Naive thymus-derived CD8-positive, alpha-beta T cell (primary cell): ENCODE measurements at places on chromosomes 5 and 9. TPM values are rescaled to one million over a fixed set of nuclear protein-coding genes. Genes with fewer than 3 reads are reported as not detected.

NR5A1 gene
- not detected for total RNA-seq

SPAAR gene
- not detected for total RNA-seq

SPATA31E1 gene
- total RNA-seq: not detected

DNA sequence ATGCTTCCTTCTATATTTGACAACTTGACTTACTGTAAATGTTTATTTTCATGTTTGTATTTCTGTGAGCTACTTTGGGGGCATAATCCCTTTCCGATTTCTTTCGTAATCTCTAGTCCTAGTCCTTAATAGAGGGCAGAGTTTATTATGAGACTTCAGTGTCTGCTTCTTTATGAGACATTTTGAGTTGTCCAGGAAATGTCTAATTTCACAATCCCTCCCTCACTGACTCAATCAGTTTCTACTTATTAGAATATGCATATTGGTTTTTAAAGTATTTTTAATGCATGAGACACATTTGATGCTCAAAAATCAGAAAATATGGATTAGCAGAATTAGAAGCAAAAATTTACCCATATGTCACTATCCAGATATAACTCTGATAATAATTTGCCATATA is 160.9 kb downstream of the FOCAD start:
- no peak overlapping the region for H3K27ac ChIP-seq
- peaks cover 28% of the 10 kb centered on the region for H3K36me3 ChIP-seq
- no peaks in the 10 kb centered on the region for H3K4me1 ChIP-seq
- DNase-seq: no peak
- H3K27me3 ChIP-seq: no peaks in the 10 kb centered on the region

CYLC2 gene
- not detected for total RNA-seq

DNA sequence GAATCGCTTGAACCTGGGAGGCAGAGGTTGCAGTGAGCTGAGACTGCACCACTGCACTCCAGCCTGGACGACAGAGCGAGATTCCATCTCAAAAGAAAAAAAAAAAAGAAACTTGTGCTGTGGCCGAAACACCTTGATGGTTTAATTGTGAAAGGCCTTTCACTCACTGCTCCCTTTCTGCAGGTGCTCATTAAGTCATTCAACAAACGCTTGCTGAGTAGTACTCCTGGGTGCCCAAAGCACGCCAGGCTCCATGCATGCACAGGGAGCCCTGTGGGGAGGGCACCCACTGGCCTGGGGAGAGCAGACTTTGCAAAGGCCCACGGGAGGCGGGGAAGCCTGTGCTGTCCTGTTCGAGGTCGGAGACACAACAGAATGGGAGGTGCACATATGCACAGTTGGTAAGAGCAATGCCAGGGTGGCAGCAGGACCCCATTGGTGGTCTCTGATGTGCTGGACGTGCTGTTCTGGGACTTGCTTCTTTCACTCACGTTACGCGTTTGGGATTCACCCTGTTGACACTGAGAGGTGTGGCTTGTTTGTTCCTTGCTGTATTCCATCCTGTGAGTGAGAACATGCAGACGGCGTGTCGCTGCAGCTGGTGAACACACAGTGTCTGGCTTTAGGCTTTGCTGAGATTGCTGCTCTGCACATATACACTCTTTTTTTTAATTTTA is 3.0 kb upstream of the ENTPD2 start:
- DNase-seq: no peak
- H3K27me3 ChIP-seq: no peaks in the 10 kb centered on the region
- H3K4me1 ChIP-seq: no peaks in the 10 kb centered on the region
- no peak overlapping the region for H3K4me3 ChIP-seq
- no peaks in the 10 kb centered on the region for H3K36me3 ChIP-seq
- H3K27ac ChIP-seq: no peak overlapping the region

DNA sequence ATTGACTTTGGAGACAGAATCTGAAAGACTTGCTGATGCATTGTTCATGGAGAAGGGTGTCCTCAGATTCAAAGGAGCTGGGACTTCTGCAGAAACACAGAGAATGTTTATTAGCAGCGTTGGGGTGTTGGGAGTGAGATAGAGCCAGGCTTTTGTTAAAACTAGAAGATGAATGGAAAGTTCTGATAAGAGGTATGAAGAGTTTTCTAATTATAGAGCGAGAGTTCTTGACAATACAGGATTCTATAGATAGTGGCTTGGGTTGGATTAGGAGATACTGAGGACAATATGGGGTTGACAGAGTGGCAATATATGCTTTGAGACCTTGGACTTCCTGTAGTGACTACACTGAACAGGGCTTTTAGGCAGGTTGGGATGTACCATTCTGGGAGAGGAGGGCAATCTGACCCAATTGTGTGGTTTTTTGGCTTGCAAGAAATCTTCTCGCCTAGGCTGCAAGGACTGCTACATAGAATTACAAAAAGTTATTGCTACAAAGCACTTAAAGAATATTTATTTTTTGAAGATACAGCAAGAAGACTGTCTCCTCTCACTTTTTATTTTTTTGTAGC is 83.1 kb downstream of the FER start:
- no peak for DNase-seq
- H3K27ac ChIP-seq: no peak overlapping the region
- peaks cover 6% of the 10 kb centered on the region for H3K4me1 ChIP-seq
- H3K36me3 ChIP-seq: peaks cover 12% of the 10 kb centered on the region
- no peaks in the 10 kb centered on the region for H3K27me3 ChIP-seq
- no peak overlapping the region for H3K4me3 ChIP-seq

TSTD2 gene
- 26.5 TPM for total RNA-seq

DNA sequence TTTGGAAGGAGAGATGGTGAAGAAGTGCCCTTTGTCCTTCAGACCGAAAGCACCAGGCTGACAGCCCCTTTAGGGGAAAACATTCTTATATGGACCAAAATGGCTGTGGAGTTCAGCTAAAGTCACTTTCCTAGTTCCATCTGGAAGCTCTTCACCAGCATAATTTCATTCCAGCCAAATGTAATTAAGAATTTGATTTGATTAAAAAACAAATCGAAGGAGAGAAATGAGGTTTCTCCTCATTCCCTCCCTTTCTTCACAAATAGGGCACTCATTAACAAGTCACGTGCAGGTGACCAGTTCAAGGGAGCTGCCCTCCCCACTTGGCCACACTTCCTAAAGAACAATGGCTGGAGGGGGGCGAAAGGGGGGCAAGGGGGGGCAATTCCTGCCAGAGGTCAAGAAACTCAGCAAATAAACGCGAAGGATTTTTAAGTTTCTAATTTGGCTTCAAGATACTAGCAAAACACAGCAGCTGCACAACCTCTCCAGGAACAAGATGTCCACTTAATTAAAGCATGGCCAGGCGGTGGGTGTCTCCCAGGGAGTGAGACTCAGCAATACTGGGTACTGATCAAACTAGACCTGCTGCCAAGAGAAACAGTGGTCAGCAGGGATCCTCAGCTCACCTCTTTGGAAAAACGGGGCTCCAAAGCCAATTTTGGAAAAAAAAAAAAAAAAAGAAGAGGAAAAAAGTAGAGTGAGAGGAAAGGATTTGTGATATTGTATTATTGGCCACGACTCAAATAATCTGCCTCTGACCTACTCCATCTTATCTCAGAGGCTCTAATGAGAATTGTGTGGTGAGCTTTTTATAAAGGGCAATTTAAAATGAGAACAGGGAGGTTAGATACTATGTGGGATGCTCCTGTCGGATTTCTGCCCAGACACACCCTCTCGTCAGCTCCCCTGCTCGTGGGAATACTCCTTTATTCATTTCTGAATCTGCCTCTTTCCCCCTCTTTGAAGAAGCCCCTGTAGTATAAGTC is 254.3 kb downstream of the ZSWIM6 start:
- peaks cover 2% of the 10 kb centered on the region for H3K27me3 ChIP-seq
- H3K4me3 ChIP-seq: no peak overlapping the region
- H3K4me1 ChIP-seq: no peaks in the 10 kb centered on the region
- no peak for DNase-seq

CCL19 gene
- not detected for total RNA-seq

DNA sequence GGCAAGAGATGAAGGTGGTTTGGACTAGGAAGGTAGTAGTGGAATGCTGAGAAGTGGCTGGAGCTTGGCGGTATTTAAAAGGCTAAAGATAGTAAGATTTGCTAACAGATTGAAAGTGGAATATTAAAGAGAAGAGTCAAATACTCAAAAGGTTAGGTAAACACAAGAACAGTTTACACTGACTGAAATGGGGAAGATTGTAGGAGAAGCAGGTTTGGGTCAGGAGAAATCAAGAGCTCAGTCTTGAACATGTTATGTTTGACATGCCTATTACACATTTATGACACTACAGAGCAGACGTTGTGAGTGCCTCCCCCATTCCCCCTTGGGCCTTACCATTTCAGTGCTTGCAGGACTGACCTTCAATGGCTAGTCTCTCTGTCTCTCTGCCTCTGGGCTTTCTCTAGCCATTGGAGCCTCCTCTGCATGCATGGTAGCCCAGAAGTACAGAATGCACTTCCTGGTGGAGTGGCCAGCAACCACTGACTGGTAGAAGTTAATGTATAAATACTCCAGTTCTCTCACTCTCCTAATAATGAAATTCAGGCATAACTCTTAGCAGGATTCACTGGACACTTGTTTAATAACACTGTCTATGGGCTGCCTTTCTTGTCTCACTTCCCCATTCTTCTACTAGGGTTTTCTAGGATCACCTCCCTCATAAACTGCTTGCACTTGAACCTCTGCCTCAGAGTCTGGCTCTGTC is 56.8 kb downstream of the HMGCS1 start:
- H3K36me3 ChIP-seq: peaks cover 4% of the 10 kb centered on the region
- H3K4me1 ChIP-seq: no peaks in the 10 kb centered on the region
- no peak overlapping the region for H3K4me3 ChIP-seq
- H3K27me3 ChIP-seq: peaks cover 22% of the 10 kb centered on the region

GRCh38 chr5:170110403-170111087 is 4.8 kb downstream of the FOXI1 start:
- H3K36me3 ChIP-seq: no peaks in the 10 kb centered on the region
- no peak for DNase-seq
- H3K27me3 ChIP-seq: peaks cover 3% of the 10 kb centered on the region
- no peak overlapping the region for H3K4me3 ChIP-seq
- H3K27ac ChIP-seq: no peak overlapping the region
- H3K4me1 ChIP-seq: no peaks in the 10 kb centered on the region

TAS2R1 gene
- total RNA-seq: not detected

DNA sequence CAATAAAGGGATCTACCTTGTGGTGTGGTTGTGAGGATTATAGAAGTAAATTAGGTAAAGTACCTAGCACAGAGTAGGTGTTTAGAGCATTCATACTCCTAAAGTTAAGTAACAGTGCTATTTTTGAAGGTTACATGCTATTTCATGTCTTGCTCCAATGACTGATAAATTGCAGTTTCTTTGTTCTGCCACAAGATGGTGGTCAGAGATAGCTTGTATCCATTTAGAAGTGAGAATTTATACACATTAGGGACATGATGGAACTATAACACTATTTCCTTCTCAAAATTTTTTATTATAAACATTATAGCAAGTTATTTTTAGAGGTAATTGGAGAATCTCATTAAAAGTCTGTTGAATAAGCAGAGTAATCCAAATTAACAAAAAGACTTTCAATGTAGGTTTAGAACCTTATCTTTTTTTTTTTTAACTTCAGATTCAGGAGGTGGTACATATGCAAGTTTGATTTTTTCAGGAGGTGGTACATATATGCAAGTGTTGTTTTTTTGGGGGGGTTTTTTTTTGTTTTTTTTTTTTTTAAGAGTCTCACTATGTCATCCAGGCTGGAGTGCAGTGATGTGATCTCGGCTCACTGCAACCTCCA is 17.1 kb downstream of the MTREX start:
- no peak for DNase-seq
- H3K4me3 ChIP-seq: no peak overlapping the region
- H3K27ac ChIP-seq: no peak overlapping the region

DNA sequence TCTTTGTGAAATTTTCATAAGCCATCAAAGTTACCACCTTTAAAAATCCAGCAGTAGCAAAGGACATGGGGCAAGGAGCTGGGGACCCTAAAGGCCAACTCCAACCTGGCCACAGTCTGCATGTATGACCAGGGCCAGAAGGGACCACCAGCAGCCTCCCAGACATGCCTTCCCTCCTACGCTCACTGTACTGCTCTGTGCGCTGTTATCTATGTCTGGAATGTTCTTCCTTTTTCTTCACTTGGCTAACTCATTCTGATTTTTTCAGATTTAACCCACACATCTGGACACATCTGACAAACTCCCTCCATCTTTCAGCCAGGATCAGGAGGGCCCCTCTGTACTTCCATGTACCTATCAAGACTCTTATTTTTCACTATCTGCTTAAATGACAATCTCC is 47.6 kb upstream of the TRAF1 start:
- peak overlapping the region; percentile 80 for H3K27ac ChIP-seq
- peaks cover 20% of the 10 kb centered on the region for H3K4me1 ChIP-seq
- no peaks in the 10 kb centered on the region for H3K36me3 ChIP-seq
- H3K27me3 ChIP-seq: no peaks in the 10 kb centered on the region
- H3K4me3 ChIP-seq: no peak overlapping the region

- H3K27ac ChIP-seq: no peak overlapping the region
- H3K4me1 ChIP-seq: no peaks in the 10 kb centered on the region
- H3K4me3 ChIP-seq: no peak overlapping the region
- no peak for DNase-seq
- no peaks in the 10 kb centered on the region for H3K27me3 ChIP-seq
These were observed 31.7 kb downstream of the ZDHHC21 start for GRCh38 chr9:14661421-14662059.

- peak overlapping the region; percentile 29 for H3K27ac ChIP-seq
- H3K27me3 ChIP-seq: no peaks in the 10 kb centered on the region
- no peaks in the 10 kb centered on the region for H3K36me3 ChIP-seq
- H3K4me3 ChIP-seq: no peak overlapping the region
- H3K4me1 ChIP-seq: peaks cover 4% of the 10 kb centered on the region
- DNase-seq: no peak
These were observed 45.9 kb upstream of the PHYKPL start for GRCh38 chr5:178278358-178279023.

DNA sequence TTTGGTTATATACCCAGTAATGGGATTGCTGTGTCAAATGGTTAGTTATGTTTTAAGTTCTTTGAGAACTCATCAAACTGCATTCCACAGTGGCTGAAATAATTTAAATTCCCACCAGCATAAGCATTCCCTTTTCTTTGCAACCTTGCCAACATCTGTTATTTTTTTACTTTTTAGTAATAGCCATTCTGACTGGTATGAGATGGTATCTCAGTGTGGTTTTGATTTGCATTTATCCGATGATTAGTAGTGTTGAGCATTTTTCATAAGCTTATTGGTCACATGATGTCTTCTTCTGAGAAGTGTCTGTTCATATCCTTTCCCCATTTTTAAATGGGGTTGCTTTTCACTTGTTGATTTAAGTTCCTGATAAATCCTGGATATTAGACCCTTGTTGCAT is 435.7 kb upstream of the RIOK2 start:
- no peak for DNase-seq
- H3K27me3 ChIP-seq: no peaks in the 10 kb centered on the region
- no peak overlapping the region for H3K27ac ChIP-seq

- peak overlapping the region; percentile 90 for H3K27ac ChIP-seq
- H3K36me3 ChIP-seq: peaks cover 5% of the 10 kb centered on the region
- peaks cover 5% of the 10 kb centered on the region for H3K4me1 ChIP-seq
- H3K4me3 ChIP-seq: peak overlapping the region; percentile 83
- peaks cover 4% of the 10 kb centered on the region for H3K27me3 ChIP-seq
These were observed 31.7 kb upstream of the PRXL2C start for GRCh38 chr9:96686638-96687335.

ENTREP1 gene
- total RNA-seq: not detected

GRCh38 chr9:124280176-124280691 is 22.5 kb downstream of the NEK6 start:
- no peak overlapping the region for H3K4me3 ChIP-seq
- no peaks in the 10 kb centered on the region for H3K4me1 ChIP-seq
- no peak overlapping the region for H3K27ac ChIP-seq
- H3K36me3 ChIP-seq: no peaks in the 10 kb centered on the region
- DNase-seq: no peak
- no peaks in the 10 kb centered on the region for H3K27me3 ChIP-seq
